Stimulated activated CD4-positive, alpha-beta T cell treated with anti-CD3 and anti-CD28 coated beads, Interleukin-2, amount 100 ng/mL, for 48 hours (primary cell): ENCODE measurements at places on chromosomes 6 and 20.

- no peak for DNase-seq
Observed at GRCh38 chr6:47241742-47242482, 67.8 kb downstream of the TNFRSF21 start.

DNA sequence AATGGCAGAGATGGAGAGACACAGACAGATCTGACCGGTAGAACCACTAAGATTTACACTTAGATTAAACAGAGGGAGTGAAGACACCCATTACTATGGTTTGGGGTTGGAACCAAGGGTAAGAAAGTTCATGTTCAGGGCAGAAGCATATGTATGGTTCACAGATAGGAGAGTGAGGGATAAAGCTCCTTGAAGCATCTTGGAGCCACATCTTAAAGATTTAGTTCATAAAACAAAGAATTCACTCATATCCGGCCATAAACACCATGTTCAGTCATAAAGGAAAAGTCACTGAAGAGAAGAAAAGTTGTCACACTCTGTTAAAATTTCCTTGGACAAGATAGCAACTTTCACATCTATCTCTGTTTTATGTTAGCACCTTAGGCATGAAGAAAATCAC, 18.0 kb downstream of the STX7 start:
- no peak for DNase-seq

DNA sequence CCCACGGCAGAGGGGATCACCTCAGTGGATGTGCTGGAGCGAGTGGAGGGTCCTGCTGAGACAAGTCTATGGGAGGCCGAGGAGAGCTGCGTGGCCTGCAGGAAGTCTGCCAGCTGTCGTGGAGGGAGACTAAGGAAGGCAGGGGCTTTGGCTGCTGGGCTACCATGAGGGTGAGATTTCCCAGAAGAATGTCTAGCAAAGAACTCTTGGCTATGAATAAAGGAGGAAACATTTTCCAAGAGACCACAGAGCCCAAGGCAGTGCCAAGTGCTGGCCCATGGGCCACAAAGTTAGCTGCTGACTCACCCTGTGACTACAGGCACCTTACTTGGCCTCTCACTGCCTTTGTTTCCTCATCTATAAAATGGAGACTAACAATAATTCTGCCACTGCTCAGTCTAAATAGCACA, 73.4 kb downstream of the PRDM1 start:
- no peak for DNase-seq

GRCh38 chr6:142945049-142945445, at the start of gene HIVEP2:
Gene HIVEP2, minus strand, starts transcription at chr6:142945176. Its CDS starts 170,438 bp downstream, at chr6:142774738.
- peak; percentile 79 for DNase-seq

- no peak for DNase-seq
Observed at GRCh38 chr6:2737885-2738284, 12.8 kb downstream of the MYLK4 start.

DNA sequence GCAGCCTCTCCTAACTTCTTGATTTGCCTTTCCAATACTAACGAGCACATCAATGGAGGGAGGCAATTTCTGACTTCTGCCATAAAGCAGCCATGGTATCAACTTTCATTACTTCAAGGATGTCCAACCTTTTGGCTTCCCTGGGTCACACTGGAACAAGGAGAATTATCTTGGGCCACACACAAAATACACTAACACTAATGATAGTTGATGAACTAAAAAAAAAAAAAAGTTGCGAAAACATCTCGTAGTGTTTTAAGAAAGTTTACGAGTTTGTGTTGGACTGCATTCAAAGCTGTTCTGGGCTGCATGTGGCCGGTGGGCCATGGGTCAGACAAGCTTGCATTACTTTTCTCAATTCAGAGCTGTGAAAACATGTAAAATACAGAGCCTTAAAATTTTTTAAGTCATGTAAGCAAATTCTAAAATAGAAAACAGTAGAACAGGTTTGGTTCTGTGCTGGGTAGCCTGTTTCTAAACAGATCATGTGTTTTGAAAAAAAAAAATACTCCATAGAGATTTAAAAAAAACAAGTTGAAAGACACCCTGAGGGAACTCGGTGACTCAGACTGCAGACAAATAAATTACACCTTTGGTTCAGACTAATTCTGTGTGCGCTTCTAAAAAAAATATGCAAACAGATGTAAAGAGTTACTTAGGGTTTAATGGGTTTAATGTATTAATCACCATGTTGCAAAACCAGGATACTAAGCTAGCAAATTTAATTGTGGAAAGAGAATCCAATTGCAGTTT, 43.6 kb upstream of the SLC22A23 start:
- DNase-seq = no peak
